ENCODE measurements at places on chromosomes 2 and 18.

DNA sequence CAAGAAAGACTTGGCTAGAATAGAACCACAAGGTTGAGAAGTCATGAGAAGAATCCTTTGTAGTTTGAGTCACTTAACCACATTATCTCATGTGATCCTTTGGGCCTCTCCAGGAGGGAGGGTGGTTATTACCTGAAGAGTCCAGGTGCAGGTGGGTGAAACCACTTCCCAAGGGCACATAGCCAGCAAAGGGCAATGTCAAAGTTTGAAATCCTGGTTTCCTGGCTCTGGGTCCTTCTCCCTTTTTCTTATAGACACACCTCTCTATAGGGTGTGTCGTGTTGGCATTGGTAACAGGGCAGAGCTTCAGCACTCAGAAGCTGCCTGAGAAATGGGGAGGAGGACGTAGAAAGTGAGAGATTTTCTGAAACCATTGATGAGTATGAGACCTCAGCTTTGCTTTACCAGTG lies 137.9 kb downstream of the MGAT5 start:
- no peak for DNase-seq

GRCh38 chr18:51980101-51980500 lies 359.9 kb upstream of the DCC start:
- DNase-seq, result no peak

GRCh38 chr2:201220102-201220570 lies 37.2 kb downstream of the CASP10 start:
- no peak for DNase-seq

- DNase-seq, result no peak
Observed at GRCh38 chr18:57627488-57627887, 5.9 kb upstream of the NARS1 start.

DNA sequence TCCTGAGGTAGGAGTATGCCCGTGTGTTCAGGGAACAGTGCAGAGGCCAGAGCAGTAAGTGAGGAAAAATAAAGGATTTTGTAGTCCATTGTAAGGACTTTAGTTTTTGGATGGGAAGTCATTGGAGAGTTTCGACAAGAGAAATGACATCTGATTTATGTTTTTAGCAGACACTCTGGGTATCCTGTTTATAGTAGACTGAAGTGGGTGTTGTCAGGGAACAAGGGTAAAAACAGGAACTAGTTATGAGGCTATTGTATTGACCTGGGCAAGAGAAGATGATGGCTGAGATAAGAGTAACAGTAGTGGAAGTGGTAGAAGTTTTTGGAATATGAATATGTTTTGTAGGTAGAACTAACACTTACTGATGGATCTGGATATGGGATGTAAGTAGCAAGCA lies 59.8 kb downstream of the GTF2A1L start:
- DNase-seq, result peak; percentile 12

- DNase-seq, result no peak
Observed at GRCh38 chr2:96547203-96547641, 10.7 kb downstream of the ARID5A start.

- peak; percentile 54 for DNase-seq
Observed at GRCh38 chr2:99085421-99085820, 56.1 kb upstream of the C2orf15 start.

GRCh38 chr2:22282916-22283315 lies 1102.1 kb upstream of the KLHL29 start:
- DNase-seq, result peak; percentile 57

DNA sequence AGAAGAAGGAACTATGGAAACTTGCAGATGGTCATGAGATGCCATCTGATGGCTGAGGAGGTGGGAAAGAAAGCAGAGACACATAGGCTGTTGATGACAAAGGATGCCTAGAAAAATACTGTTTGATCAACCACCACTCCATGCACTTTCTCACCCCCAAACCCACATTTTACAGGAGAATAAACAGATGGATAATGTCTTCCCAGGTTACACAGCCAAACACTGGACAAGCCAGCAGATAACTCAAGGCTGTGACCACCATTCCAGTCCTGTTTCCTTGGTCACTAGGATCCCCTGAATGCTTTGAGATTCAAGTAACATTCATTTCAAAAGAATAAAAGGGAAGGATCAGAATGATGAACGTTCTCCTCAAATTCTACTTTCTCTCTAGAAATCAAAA lies 733.0 kb upstream of the SOX11 start:
- no peak for DNase-seq

- peak; percentile 32 for DNase-seq
Observed at GRCh38 chr2:24832931-24833701, 39.9 kb downstream of the CENPO start.

- peak; percentile 33 for DNase-seq
Observed at GRCh38 chr2:68812251-68812650, 58.9 kb downstream of the BMP10 start.

DNA sequence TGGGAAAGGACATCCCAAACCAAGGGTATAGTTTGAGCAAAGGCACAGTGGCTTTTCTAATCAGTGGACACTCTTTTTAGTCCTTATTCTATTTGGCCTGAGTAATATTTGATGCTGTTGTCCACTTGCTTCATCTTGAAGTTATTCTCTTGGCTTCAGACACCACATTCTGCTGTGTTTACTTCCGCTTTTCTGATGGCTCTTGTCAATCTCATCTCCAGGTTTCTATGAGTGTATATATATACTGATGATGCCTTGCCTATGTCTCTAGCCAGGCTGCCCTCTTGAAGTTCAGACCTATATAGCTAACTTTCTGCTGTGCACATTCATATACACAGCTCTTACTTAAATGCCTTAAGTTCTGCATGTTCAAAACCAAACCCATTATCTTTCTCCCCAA lies 83.1 kb downstream of the EFEMP1 start:
- DNase-seq, result no peak

DNA sequence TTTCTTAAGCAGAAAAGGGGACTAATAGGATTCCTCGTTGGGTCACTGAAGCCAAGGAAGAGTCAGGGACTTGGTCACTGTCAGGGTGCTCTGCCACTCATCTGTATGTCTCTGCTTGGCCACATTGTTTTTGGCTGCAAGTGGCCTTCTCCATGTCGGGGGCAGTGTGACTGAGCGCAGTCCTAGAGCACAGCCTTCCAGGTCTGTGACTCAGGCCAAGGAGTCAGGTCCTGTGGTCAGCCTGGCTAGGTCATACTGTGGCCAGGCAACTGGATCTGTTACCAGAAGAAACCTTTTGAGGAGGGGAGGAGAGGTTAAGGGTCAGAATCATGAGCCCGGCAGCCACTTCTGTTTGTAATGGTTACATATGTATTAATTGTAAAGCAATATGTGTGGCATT lies 61.3 kb downstream of the GALNT1 start:
- no peak for DNase-seq

DNA sequence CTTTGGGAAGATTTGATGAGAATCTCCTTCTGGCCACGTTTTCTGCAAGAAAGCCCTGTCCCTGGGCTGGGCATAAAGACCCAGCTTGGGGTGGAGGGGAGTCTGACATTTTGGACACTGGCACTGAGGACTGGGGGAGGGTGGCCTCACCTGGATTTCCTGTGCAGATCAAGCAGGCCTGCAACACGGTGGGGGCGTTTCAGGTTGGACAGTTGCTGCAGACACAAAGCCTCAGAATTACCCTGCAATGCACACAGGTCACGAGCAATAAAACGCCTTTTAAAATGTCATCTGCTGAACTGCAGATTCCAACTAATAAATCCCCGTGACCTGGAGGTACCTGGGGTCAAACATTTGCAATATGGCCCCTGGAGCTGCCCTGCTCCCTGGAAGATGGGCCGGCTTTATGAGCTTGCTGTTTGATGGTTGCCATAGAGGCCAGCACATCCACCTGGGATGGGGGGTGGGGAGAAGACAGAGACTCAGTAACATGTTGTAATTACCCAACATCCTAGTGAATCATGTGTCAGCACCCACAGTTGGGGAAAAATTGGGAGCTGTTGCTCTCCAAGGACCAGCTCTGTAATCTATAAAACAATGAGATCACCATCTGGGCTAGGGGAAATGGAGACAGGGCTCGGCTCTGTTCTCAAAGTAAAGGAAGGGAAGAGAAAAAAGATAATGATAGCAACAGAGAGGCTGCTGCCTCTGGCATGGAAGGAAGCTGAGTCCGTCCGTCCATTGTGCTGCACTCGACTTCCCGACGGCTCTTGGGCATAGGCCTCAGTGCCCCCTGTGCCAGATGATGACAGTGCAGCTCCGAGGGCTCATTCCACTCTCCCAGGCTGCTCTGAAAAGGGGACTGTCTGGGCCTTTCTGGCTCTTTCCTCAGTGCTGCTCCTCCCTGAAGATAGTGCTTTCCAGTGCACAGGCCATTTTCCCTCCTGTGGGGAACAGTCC lies 340.3 kb downstream of the CYRIA start:
- DNase-seq, result no peak

- no peak for DNase-seq
Observed at GRCh38 chr2:164784376-164784775, 57.2 kb downstream of the COBLL1 start.

DNA sequence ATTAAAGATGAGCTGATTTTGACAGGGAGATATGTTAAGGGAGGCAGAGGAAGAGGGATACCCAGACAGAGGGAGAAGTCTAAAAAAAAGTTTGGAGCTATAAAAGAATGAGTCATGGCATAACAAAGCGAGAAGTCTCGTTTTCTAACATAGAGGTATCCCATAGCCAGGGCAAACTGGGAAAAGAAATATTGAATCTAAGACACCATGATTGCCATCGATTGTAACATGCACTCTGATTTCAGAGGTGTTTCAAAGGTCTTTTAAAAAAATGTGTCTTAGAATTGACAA lies 110.7 kb downstream of the MDH1 start:
- no peak for DNase-seq

- DNase-seq, result no peak
Observed at GRCh38 chr2:239075918-239076758, 228.3 kb downstream of the TWIST2 start.

- peak; percentile 57 for DNase-seq
Observed at GRCh38 chr18:22223254-22223964, 54.0 kb downstream of the GATA6 start.

DNA sequence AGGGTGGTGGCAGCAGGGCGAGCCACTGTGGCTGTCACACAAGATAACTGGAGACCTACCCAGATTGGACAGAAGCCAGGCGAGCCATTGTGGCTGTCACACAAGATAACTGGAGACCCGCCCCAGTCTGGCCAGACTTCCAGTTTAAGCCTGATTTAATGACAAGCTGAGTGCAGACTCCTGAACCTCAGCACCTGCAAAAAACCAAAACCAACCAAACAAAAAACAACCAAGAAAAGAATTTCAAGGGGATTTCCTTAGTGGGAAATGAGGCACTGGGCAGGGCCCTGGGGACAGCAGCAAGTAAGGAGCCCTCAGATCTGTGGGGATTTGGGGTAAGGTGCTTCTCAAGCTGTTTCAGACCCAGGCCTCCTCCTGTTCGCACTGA lies 95.2 kb upstream of the BOD1L2 start:
- DNase-seq, result no peak

- DNase-seq, result no peak
Observed at GRCh38 chr18:7417727-7418126, 149.4 kb upstream of the PTPRM start.

- DNase-seq, result no peak
Observed at GRCh38 chr18:49619801-49620200, 57.9 kb downstream of the LIPG start.

GRCh38 chr2:133711806-133712205 lies 143.5 kb upstream of the NCKAP5 start:
- DNase-seq, result no peak

- no peak for DNase-seq
Observed at GRCh38 chr2:55061523-55062344, 11.5 kb upstream of the RTN4 start.

GRCh38 chr2:238220892-238221521 lies 17.5 kb upstream of the ILKAP start:
- no peak for DNase-seq

DNA sequence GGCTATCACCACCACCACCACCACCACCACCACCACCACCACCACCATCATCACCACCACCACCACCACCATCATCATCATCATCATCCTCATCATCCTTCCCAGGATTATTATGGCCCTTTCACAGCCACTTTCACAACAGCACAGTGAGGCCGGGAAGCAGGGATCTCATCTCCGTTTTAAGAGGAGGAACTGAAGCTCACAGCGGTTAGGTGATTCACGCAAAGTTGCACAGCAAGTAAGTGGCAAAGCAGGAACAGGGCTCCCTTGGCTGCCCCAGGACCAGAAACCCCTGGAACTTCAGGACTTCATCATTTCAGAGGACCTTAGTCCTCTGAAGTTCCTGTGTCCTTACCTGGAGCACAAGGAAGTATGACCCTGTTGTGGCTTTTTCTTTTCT lies 26.8 kb downstream of the MRPL35 start:
- DNase-seq, result no peak

GRCh38 chr18:9868857-9869714 lies 16.7 kb upstream of the TXNDC2 start:
- no peak for DNase-seq

GRCh38 chr2:16050908-16051489 lies 110.6 kb downstream of the MYCN start:
- DNase-seq, result no peak

- no peak for DNase-seq
Observed at GRCh38 chr2:226207671-226208070, 591.9 kb downstream of the IRS1 start.

DNA sequence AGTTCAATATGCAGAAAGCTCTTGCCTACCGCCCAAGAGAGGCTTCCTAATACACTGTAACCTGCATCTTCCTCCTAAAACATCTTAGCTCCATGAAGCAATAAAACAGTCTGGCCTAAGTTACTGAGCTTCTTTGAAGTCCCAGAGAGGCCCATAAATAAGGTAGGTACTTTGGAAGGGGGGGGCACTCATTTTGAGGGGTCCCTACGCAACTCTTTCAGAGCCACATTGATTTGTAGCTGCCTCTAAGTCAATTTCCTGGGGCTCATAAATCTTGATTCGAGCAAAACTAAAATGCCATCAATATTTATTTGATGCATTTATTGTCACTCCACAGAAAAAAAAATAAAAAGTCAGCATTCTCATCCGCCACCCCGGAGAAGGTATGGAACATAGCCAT lies 60.4 kb upstream of the SIX2 start:
- no peak for DNase-seq

- peak; percentile 98 for DNase-seq
Observed at GRCh38 chr2:226118471-226119429, 680.9 kb downstream of the IRS1 start.

DNA sequence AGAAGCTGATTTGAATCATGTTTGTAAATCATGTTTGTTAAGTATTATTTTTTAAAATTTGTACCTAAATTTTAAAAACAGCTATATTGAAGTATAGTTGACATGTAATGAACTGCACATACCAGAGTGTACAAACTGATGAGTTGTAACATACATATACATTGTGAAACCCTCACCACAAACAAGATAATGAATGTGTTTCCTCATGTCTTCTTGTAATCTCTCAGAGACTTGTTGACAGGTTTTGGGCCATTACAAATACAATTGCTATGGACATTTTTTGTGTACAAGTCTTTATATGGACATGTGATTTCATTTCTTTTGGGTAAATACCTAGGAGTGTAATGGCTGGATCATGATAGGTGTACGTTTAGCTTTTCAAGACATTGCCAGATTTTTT lies 21.5 kb downstream of the WDR43 start:
- peak; percentile 37 for DNase-seq

- no peak for DNase-seq
Observed at GRCh38 chr2:68203587-68203986, 45.9 kb downstream of the PNO1 start.

Measured in NB4 (cell line).